ENCODE measurements at places on chromosomes 16 and 17.

- DNase-seq = no peak
Measured at GRCh38 chr16:86862595-86863280, 284.4 kb downstream of the FOXL1 start.

DNA sequence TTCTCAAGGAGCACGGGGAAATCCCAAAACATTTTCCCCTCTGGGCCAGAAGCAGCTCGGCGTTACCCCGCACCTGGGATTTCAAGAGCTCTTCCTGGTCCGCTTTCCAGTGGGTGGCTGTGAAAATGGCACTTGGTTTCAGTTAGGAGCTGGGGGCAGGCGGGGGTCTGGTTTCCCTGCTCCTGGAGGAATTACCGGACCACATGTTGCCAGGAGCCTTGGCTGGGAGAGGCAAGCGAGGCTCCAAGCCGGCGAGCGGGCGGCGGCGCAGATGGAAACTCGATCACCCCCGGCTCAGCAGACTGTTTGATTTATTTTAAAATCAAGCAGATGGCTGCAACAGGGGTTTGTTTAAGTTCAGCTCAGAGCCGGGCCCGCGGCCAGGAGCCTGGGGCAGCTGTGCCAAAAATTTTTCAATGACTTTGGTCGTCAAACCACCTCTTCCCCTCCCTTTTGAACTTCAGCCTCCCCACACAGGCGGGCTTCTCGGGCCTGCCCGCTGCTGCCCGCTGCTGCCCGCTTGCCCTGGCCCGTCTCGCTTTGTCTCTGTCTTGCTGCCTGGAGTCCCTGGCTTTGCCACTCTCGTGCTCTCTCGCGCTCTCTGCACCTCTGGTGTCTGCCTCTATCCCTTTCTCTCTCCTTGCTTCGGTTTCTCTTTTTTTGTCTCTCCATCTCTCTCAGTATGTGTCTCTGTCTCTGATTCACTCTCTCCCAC is 108.0 kb upstream of the CIBAR2 start:
- peak; percentile 82 for DNase-seq

DNA sequence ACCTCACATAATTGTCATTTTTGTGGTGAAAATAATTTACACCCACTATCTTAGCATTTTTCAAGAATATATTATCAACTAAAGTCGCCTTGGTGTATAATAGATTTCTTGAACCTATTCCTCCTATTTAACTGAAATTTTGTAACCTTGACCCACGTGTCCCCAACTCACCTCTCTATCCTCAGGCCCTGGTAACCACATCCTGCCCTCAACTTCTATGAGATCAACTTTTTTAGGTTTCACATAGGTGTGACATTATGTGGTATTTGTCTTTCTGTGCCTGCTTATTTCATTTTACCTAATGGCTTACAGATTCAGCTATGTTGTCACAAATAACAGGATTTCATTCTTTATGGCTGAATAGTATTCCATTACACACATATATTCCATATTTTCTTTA is 73.0 kb upstream of the CNTNAP4 start:
- DNase-seq = no peak

GRCh38 chr17:55238931-55239297 is 25.8 kb upstream of the HLF start:
- peak; percentile 7 for DNase-seq

- peak; percentile 35 for DNase-seq
Measured at GRCh38 chr16:12016291-12016947, 39.9 kb downstream of the SNX29 start.

GRCh38 chr17:79272666-79273219 is 198.1 kb downstream of the ENGASE start:
- no peak for DNase-seq

GRCh38 chr17:8109661-8110455 is 8.5 kb downstream of the ALOXE3 start:
- DNase-seq = peak; percentile 68

- no peak for DNase-seq
Measured at GRCh38 chr16:11301645-11302501, 20.7 kb upstream of the PRM1 start.

GRCh38 chr16:50985733-50986132 is 165.3 kb downstream of the SALL1 start:
- DNase-seq = no peak

DNA sequence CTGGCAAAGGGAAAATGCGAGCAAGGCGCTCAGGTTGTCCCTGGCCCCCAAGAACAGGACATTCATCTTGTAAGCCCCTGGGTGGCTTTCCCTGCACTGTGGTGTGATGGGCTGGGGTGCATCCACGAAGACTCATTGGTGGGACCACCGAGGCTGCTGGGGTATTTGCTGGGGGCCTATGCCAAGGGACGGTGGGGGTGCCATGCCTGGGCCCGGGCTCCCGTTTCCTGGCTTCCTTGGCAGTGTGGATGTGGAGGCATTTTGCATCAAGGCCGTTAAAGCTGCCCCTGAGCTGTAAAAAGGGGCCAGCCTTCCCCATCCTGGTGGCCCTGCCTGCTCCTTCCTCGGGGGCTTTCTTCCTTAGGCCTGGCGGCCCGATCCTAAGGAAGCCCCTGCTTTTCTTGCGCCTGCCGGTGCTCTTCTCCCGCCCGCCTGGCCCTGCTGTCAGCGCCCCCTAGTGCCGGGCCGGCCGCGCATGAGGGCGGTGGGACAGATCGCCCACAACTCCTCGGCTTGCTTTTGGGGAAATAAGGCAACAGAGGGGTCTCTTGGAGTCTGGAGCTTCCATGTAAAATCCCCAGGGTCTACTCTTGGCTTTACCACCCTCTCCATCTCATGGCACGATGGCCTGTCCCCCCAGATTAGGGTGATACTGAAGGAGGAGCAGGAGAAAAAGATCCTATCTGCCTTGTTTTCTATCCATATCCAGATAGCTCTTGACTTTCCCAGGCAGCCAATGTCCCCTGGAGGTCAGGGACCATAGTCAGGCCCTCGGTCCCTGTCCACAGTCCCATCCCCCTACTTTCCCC is 9.8 kb upstream of the TBX2 start:
- peak; percentile 87 for DNase-seq

- peak; percentile 68 for DNase-seq
Measured at GRCh38 chr17:37779554-37779953, 34.7 kb upstream of the HNF1B start.

GRCh38 chr17:82810644-82811430 is 29.0 kb downstream of the ZNF750 start:
- DNase-seq = no peak

DNA sequence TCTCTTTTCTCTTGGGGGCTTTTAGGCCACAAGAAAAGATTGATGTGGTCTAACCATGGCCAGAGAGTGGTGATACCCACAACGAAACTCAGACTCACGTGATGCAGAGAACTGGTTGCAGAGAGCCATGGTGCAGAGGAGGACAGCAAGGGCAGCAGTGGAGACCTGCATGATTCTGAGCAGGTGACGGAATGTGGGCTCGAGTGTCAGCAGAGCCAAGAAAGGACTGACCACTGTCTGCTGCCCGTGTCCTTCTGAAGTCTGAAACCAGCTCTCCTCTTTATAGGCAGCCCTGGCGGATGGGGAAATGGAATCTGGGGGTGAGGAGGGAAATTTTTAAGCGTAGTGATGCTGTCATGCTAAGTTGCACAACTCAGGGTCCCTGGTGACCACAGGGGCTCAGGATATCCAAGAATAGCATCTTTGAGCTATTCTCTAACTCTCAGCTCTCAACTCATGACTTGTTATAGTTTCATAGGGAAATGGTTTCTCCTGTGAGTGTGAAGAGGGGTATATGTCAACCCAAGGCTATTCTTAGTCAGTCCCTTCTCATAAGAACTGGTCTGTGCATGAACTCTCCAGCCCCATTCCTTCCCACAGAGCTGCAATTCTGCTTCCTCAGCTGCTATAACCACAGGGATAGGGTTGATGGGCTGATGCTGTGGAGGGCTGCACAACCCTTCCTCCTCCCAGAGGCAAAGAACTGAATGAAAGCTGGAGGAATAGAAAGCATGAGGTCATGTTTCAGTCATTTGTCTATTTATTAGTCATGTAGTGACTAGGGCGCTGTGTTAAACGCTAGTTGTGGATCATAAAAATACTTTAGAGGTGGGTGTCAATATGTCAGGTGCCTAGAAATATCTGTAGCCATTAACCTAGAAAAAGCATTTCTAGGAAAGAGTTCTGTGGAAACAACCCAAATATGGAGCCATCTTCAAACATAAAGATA is at the start of gene CCL3:
Gene CCL3, minus strand, starts transcription at position 256 of the 949 bp plus-strand sequence. Its CDS starts 85 bp downstream, at position 171.
- DNase-seq = no peak

- no peak for DNase-seq
Measured at GRCh38 chr16:22646948-22647556, 136.4 kb downstream of the NPIPB5 start.

- DNase-seq = no peak
Measured at GRCh38 chr16:66289051-66289680, 77.3 kb upstream of the CDH5 start.

DNA sequence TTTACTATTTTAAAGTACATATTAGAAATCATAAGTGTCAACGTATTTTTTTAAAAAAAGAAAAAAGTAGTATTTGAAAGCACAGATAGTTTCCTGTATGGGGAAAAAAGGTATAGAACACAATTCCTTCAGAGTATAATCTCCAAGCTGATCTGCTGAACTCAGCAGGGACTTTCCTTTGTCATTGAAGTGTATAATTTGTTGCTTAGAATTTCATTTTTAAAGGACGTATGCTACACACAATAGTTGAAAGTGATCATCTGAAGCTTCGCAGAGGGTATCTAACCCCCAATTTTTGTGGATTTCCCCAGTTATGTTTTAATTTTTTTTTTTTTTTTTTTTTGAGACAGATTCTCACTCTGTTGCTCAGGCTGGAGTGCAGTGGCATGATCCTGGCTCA is 20.2 kb upstream of the MAPT start:
- no peak for DNase-seq

- peak; percentile 57 for DNase-seq
Measured at GRCh38 chr17:31321481-31321880, at the start of gene EVI2A. Gene EVI2A (minus strand): TSS chr17:31321622. CDS start chr17:31319013, 2,609 bp downstream.

DNA sequence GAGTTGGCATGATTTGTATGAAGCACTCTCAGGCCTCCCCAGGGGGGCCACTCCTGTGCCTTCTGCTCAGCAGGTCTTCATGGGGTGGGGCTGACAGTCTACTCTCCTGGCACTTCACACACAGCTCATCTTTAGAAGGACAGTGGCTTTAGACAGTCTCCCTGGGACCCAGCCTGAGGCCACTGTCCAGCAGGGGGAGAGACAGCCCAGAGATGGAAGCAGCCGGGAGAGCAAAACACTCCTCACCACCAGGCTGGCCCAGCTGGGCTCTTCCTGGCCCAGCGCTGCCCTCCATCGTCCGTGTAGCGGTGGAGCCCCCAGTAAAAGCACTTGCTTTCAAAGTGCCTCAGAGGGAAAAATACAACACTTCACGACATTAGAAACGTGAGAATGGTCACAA is 62.0 kb upstream of the CRHR1 start:
- no peak for DNase-seq

DNA sequence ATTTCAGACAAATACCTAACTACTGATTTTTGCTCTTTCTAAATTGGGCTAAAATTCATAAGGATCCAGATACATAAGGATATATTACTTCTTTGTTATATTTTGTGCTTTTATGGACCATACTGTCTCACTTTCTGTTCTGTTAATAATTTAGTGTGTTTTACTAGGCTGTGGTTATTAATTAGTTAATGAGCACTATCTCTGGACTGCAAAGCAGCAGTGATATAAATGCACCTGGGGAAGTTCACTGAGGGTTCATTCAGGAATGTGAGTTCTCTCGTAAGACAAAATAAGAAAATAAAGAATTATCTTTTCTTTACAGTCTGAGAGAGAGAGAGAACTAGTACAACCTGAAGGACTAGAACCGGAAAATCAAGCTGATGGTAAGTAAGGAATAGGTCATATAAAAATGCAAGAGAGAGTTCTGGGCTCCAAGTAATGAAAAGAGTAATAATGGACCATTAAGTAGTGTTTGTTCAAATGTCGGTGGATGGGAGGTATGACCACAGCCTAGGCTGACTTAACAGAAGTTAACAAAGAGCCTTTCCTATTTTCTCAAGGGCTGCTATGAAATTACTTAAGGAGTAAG is 55.6 kb downstream of the IKZF3 start:
- DNase-seq = no peak

GRCh38 chr16:629185-629832 is 1.5 kb upstream of the WFIKKN1 start:
- no peak for DNase-seq

DNA sequence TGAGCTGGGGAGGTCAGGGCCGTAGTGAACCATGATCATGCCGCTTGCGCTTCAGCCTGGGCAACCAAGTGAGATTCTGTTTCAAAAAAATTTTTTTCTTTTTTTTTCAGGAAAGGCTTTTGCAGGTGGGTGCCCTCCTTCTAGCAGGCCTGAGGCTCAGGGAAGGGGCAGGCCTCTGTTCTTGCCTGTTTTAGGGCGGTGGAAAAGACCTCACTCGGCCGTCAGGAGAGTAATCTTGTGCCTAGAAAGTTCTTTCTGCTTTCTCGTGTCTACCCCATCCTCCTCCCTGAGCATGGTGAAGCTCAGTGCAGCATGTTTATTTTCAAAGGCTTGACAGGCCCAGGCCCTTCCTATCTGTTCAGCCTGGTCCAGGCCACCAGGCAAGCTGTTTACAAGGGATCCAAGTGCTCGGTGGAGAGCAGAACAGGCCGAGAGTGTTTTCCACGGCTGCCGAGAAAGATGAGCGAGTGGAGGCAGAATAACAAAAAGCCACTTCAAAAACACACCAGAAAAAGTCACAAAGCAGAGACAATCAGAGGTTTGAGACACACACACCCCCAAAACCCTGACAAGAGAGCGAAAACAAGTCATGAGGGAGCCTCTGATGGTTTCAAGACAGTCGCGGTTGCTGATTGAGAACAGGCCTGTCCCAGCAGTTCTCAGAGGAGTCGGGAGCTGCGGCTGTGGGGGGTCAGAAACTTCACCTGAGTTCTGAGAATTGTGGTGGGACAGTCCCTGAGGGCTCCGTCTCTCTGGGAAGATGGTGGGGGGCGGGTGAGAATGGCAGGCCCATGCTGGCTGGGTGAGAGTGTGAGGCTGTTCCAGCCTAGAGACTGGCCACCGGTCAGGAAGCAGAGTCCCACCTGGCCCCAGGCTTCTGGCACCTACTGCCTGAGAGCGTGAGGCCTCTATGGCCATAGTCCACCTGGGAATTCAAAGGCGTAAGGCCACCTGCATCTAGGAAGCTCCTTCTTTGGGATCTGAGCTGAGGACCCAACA is 37.5 kb upstream of the CCR7 start:
- no peak for DNase-seq

- no peak for DNase-seq
Measured at GRCh38 chr17:70609566-70609965, 440.2 kb downstream of the KCNJ2 start.

GRCh38 chr16:28182183-28182582 is 29.6 kb downstream of the XPO6 start:
- DNase-seq = no peak

DNA sequence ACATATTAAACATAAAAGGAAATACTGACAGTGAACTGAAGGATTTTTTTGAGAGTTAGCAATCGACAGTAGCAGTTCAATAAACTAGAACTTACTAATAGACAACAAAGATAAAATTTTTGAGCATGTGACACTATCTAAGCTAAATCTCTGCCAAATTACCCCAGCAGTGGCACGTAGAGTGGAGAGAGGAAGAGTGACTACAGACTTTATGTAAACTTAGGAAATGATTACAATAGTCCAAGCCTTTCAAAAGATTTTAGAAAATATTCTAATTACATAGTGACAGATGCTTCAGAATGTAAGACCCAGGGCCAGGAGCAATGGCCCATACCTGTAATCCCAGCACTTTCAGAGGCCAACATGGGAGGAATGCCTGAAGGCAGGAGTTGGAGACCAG is 52.4 kb downstream of the CFDP1 start:
- DNase-seq = peak; percentile 9
